ENCODE measurements at places on chromosomes 4 and X.

GRCh38 chr4:180794333-180794732 lies 1448.9 kb upstream of the TENM3 start:
- no peak for DNase-seq

- DNase-seq, result no peak
Measured at GRCh38 chr4:46946919-46947536, 38.0 kb upstream of the COX7B2 start.

DNA sequence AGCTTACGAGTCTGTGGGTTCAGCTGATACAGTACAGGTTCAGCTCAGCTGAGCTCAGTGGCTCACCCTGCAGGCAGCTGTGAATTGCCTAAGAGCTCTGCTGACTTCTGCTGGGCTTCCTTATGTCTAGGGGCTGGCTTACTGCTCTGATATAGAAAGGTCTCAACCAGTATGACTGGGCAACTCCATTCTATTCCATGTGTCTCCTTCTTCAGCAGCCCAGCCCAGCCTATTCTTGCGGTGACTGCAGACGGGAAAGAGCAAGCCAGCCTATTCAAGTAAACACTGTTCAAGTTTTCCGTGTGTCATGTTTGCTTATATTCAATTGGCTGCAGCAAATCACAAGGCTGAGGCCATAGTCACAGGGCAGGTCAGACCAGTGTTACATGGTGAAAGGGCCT lies 615.4 kb upstream of the ZFP42 start:
- no peak for DNase-seq

- DNase-seq, result no peak
Measured at GRCh38 chr4:130722361-130722760, 1626.4 kb downstream of the C4orf33 start.

DNA sequence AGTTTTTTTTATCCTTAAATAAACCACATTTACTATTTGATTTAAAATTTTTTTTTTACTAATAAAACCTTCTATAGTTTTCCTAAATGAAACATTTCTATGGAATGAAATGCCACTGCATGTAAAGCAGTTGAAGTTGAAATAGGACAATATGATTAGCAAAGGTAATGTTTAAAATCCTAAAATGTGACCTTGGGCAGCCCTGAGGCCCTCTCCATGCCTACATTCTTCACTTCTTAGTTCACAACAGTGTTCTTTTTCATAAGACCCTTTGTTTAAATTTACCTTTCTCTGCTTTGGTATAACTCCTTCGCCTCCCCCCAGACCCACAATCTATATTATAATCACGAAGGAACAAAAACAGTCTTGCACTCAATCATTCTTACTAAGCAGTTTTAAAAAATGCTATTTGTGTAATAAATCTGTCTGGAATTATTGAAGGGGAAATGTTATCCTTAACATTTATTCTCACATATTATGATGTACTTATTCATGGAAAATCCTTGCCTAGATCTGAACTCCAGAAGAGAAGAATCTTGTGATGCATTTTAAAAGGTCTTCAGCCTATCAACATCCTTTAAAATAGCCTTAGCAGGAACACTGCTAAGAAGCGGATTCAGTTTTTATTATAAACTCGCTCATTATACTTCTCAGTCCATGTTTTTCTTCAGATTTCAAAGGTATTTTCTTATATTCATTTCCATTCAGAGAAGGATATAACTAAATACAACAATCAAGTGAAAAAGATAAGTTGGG lies 124.6 kb upstream of the NAP1L5 start:
- no peak for DNase-seq

DNA sequence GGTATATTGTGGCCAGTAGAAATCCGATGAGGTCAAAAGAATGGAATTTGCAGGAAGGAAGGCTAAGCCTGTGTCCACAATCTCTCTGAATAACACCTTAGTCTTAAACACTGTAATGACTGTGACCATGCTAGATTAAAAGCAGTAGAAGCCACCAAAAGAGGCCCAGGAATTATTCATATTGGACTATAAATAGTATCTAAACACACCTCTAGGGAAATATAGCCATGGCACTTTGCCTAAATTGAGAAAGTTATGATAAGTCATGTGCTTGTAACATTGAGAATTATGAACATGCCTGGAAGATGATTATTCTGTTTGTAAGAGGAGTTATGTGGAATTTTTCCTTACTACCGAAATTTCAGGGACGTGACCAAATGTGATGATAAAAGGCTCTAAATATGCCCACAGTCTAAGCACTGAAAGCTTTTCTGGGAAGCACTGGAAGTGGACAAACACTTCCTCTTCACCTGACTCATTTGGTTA lies 298.5 kb downstream of the KCTD8 start:
- DNase-seq, result no peak

GRCh38 chr4:2256156-2256731 lies 5.7 kb downstream of the MXD4 start:
- peak; percentile 14 for DNase-seq

DNA sequence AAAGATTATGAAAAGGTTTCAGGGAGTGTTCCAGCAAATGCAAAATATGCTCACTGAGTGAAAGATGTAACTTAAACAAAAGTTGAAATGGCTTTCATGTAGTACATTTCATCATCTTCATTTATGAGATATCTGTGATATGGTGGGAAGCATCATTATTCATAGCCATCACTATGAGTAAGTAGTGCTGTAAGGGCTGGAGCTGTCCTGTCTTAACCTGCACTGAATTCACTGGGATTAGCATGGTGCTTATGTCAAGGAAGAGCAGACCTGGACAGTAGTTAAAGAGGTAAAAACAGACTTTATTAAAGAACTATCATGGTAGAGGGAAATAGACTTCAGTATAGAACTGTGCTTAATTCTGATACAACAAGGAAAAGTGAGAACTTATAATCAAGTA lies 1347.3 kb downstream of the RPA4 start:
- DNase-seq, result no peak

DNA sequence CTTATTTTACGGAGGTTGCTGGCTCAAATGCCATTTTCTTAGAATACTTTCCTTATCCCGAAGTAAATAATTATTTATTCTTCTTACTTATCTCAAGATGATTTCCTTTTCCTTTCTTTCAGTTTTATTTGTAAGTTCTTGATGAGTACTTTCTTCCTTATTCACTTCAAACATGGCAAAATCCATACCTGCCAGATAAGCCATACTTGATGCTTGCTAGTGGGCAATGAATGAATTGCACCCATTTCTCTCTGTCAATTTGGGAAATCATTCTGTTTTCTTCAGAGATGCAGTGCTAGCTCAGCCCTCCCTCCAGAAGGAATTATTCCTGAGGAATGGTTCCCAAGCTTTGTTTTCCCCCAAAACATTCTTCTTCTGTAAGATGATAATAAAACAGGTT lies 598.3 kb downstream of the SPRY1 start:
- DNase-seq, result no peak

DNA sequence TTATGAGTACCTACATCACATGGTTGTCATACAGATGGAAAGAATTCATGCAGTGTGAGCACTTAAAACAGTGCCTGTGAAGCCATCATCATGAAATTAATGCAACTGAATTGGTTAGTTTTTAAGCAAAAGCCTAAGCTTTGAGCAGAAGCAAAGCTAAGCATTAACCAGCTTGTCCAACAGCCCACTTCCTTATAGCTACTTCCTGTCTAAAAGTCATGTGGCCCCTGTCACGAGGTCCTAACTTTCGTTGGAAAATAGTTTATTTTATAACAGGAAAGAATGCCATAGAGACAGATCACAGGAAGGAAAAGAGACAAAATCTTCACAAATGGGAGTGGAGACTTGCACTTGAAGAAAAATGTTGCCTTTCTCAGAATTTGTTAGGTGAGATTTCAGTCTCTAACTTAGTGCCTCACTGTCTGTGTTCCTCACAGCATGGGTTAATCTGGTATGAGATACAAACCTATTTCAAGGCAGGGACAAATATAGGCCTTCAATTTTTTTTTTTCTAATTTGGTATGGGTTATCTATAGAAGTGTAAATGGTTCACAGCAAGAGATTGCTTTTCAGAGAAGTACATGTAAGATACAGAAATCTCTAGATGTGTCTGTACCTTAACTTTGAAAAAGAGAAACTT lies 27.7 kb upstream of the VCX start:
- no peak for DNase-seq

DNA sequence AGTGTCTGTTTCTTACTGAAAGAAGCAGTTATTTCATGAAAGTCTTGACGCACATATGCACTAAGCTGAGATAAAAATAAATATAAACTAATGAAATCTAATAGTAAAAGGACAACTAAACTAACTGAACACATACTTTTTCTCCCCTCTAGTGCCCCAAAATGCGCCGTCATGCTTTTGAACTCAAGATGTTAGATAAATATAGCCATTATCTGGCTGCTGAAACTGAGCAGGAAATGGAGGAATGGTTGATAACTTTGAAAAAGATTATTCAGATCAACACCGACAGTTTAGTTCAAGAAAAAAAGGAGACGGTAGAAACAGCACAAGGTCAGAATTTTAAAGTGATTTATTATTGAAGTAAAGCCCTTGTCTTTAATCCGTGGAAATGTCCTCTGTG lies 70.2 kb downstream of the DOCK11 start:
- no peak for DNase-seq

GRCh38 chr4:107654694-107655093 lies 65.3 kb downstream of the PAPSS1 start:
- no peak for DNase-seq

DNA sequence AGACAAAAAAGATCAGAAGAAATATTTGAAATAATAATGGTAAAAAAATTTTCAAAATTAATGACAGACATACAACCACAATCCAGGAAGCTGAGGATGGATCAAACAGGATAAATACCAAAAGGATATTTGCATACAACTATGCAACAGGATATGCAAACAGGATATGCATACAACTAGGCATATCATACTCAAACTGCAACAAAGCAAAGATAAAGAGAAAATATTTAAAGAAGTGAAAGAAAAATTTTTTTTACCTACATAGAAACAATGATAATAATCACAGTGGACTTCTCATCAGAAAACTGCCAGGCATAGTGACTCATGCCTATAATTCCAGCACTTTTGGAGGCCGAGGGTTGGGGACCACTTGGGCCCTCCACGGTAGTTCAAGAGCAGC lies 11.3 kb upstream of the DHX15 start:
- DNase-seq, result no peak

DNA sequence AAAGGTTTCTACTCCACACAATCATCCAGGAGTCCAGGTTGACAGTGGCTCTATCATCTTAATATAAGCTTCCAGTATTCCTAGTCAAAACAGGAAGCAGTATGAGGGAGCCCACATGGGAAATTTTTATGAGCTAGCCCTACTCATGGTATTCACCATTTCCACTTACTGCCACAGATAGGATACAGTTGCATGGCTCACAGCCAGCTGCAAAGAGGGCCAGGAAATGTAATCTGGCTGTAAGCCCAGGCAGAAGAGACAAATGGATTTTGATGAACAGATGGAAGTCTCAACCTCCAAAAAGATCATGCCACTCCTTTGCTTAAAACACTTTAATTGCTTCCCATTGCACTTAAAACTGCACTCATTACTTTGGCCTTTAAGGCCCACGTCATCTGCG lies 150.6 kb downstream of the ADAMTS3 start:
- DNase-seq, result no peak

GRCh38 chrX:40168480-40169011 lies 70.8 kb upstream of the BCOR start:
- DNase-seq, result no peak

DNA sequence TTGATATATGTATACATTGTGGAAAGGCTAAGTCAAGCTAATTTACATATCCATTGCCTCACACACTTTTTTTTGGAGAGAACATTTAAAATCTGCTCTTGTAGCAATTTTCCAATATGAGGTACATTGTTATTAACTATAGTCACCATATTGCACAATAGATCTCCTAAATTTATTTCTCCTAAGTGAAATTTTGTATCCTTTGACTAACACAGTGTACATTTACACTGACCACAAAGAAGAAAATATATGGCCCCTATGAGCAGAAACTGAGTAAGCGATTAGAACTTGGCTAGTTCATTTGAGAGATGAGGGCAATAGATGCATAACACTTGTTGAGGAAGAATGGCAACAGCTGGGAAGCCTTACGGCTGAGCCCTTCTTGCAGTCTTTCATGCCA lies 20.3 kb upstream of the GUCY1B1 start:
- DNase-seq, result no peak

GRCh38 chrX:131841496-131842437 lies 181.3 kb upstream of the STK26 start:
- peak; percentile 40 for DNase-seq

DNA sequence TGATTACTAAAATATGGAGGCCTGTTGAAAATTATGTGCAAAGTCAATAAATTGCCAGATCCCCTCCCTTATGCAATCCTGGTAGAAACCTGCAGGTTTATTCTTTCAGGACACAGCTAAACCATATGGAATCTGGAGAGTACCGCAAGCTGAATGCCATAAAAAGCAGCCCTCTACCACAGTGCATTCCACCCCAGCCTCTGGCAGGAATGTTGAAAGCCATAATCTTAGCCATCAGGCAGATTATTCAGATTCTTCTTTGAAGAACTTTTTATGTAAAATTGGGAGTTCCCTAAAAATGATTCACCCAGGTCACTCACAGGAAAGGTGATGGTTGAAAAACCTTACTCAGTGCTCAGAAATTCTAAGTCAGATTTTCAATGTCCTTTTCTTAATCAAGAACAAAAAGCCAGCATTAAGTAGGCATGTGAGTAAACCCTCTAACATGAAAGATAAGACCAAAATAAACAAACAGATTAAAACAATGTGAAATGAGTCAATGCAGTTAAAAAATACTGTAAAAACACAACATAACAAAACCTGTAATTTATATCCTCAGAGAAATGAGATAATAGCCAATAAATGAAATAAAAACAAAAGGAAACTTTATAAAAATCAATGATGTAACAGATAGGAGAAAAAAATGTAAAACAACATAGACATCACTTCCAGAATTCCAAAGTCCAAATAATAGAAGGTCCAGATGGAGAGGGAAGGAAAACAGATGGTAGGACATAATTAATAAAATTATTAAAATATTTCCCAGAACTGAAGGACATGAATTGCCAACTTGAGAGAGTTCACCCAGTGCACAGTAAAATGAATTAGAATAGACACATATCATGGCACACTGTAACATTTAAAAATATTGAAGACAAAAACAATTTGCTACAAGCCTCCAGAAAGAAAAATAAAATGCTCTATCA lies 226.9 kb downstream of the FSTL5 start:
- DNase-seq, result no peak

GRCh38 chr4:44722001-44722400 lies 4.4 kb downstream of the GNPDA2 start:
- DNase-seq, result no peak

- DNase-seq, result no peak
Measured at GRCh38 chr4:72390409-72390808, 178.6 kb downstream of the ADAMTS3 start.

DNA sequence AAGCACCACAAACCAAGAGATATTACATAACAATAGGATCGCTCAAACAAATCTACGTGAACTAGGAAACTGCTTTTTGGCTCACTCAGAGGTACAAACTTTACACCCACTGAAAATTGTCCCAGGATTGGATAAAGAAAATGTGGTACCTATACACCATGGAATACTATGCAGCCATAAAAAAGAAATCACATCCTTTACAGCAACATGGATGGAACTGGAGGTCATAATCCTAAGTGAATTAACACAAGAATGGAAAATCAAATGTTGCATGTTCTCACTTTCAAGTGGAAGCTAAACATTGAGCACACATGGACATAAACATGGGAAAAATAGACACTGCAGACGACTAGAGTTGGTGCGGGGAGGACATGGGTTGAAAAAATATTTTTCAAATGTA lies 207.8 kb downstream of the CBR4 start:
- no peak for DNase-seq

Data from 8988T (cell line).